MCF 10A (cell line): ENCODE measurements at places on chromosomes 3 and 15. TPM values are rescaled to one million over a fixed set of nuclear protein-coding genes. Genes with fewer than 3 reads are reported as not detected.

FBLN2 gene
- total RNA-seq, result not detected in 2 replicates

CERS3 gene
- not detected in 2 replicates for total RNA-seq

DOCK3 gene
- 0.14 and 0.34 TPM in 2 replicates for total RNA-seq

SPRED1 gene
- total RNA-seq, result 26.4 and 28.1 TPM in 2 replicates

SERPINI1 gene
- 2.5 and 2.6 TPM in 2 replicates for total RNA-seq

COL6A5 gene
- not detected in 2 replicates for total RNA-seq

MESP2 gene
- total RNA-seq, result not detected in 2 replicates

TGM5 gene
- total RNA-seq, result 0.12 TPM in 1 of 2 replicates, not detected in the other

ZMYND10 gene
- total RNA-seq, result 0.68 and 1.0 TPM in 2 replicates

DGKG gene
- not detected in 2 replicates for total RNA-seq

ZFAND6 gene
- 57.6 and 59.5 TPM in 2 replicates for total RNA-seq

MB21D2 gene
- total RNA-seq, result 3.6 and 4.4 TPM in 2 replicates

GRCh38 chr15:101310161-101310480 lies 15.1 kb upstream of the SNRPA1 start:
- no peak for DNase-seq

DNA sequence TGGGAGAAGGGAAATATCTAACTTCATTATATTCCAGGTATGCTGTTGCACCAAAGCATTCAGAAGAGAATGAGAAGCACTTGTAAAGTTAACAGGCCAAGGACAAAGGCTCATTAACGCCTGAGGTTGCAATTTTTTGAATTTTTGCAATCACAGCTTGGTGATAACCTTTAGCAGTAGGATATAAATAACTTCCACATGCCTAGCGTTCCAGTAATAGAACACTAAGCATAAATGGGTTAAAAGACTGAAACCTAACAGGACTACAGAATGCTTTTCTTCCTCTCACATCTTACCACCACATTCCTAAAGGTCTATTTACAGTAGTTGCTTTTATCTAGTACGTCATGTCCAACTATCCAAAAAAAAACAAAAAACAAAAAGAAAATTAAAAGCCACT lies 57.4 kb upstream of the IMPG2 start:
- DNase-seq, result no peak

DNA sequence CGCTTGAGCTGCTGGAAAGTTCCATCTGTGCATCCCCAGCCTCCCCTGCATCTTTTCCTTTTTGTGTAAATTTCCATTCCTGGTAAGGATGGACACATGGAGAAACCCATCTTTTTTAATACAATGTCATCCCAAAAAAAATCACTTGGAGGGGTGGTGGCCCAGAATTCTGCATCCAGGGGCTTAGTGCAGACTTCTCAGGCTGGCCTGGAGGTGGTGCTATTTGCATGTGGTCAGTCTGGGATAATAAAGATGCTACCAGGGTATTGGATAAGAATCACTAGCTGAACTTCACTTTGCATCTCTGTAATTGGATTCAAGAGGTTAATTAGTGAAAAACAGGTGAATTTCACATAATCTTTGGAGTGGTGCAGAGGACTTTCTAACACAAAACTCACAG lies 1.8 kb upstream of the ZSCAN2 start:
- DNase-seq, result peak; percentile 58

GRCh38 chr3:5828251-5828650 lies 640.7 kb downstream of the EDEM1 start:
- DNase-seq, result no peak

GRCh38 chr3:189902230-189903186 lies 218.2 kb downstream of the P3H2 start:
- DNase-seq, result no peak

DNA sequence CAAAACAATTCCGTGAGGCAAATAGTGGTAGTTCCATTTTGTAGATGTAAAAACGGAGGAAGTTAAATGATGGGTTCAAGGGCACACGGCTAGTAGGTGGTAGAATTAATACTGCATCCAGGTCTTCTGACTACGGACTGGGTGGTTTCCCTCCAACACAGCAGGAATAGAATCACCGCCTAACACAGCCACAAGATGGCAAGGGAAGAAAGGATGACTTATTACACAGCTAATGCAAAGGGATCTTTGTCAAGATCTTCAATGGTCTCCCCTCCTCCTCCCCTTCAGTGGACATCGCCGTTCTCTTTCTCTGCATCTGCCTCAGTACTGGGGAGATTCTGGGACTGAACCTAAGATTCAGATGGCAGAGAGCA lies 524 bp upstream of the TOPBP1 start:
- peak; percentile 41 for DNase-seq

DNA sequence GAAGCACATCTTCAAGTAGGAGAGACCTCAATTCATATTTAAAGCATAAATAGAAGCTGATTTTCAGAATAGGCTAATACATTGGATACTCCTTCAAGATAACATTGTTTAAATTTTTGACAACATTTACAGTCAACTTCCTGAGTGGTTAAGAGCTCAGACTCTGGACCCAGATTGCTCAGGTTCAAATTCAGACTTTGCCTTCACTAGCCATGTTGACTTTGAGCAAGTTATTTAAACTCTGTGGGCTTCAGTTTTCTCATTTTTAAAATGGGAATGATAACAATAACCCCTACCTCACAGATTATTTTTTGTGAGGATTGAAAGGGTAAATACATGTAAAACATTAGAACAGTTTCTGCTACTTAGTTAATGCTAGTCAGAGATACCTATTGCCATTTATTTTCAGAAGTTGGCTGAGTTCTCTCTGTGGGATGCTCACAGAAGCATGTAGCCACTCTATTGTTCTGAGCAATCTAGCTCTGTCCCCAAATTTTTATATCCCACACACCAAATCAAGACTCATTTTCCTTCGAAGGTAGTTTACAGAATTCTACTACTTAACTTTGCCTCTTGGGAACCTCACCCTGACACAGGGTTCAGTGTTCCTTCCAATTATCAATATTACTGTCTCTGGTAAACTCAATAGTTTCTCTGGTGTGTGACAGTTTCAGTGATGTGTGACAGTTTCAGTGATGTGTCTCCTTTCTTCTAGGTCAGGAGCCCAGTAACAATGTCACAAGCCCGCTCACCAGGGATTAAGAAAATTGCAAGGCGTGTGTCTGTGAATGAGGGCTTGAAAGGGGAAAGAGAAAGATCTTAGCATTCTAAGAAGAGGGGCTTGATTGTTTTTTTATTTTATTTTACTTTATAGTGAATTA lies 79.4 kb upstream of the OSTN start:
- DNase-seq, result no peak

- no peak for DNase-seq
These were observed 41.2 kb upstream of the XCR1 start for GRCh38 chr3:46068501-46068900.

GRCh38 chr3:179068779-179069530 lies 2.7 kb downstream of the ZMAT3 start:
- peak; percentile 47 for DNase-seq

- no peak for DNase-seq
These were observed 30.9 kb upstream of the MUC13 start for GRCh38 chr3:124965413-124965812.

- no peak for DNase-seq
These were observed 4.2 kb upstream of the CCR2 start for GRCh38 chr3:46349484-46350261.

GRCh38 chr15:64251121-64251520 lies 88.3 kb upstream of the PPIB start:
- DNase-seq, result no peak

DNA sequence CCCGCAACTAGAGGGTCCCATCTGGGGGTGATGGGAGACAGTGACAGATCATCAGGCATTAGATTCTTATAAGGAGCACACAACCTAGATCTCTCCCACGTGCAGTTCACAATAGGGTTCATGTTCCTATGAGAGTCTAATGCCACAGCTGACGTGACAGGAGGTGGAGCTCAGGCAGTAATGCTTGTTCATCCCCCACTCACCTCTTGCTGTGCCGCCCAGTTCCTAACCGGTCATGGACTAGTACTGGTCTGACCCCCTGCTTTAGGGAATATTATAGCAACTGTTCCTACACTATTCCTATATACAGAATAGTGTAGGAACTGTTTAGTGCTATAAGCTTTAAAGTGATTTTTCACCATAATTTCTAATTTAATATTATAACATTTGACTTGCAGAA lies 128.1 kb upstream of the AZI2 start:
- no peak for DNase-seq

DNA sequence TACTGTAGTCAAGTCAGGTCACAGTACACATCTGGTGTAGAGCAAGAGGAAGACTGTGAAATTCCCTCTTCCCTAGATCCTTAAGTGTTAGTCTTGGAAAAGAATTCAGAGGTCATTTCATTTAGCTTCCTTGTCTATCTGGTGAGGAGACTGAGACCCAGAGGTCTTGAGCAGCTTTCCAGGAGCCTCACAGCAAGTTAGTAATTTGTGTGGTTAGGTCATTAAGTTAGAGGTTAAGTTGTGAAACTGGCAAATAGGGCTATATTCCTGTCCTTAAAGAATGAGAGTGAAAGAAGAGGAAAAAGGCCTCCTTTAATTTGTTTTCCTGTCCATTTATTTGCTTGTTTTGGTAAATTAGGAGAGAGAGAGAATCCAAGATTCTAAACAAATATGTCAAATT lies 9.0 kb downstream of the PODXL2 start:
- DNase-seq, result no peak

GRCh38 chr15:90679959-90680358 lies 37.2 kb upstream of the BLM start:
- DNase-seq, result peak; percentile 59

GRCh38 chr3:123871946-123872345 lies 12.2 kb downstream of the MYLK start:
- peak; percentile 48 for DNase-seq

- no peak for DNase-seq
These were observed 267.4 kb upstream of the GADL1 start for GRCh38 chr3:31161889-31162288.

DNA sequence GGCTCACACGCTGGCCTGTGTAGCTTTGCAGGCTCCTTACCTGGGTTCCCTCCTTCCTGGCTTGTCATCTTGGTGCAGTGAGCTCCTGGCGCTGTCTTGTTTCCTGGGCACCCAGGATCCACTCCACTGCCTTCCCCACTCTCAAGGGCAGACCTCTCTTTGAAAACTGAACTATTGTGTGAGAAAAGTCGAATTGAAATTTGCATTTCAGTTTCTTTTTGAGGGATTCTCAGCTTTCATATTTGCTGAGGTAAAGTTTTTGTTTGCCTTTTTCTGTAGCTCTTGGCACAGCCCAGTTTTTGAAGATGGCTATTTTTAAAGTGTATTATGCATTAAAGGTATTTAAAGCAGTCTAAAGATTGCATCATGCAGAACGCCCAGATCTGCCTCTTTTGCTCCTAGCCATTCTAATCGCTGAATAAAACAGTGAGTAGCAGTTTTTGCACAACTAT lies 70.1 kb downstream of the CCK start:
- peak; percentile 24 for DNase-seq

GRCh38 chr3:73605412-73605811 lies 19.3 kb downstream of the PDZRN3 start:
- DNase-seq, result no peak

GRCh38 chr3:26623419-26624208 lies 1.0 kb downstream of the LRRC3B start:
- DNase-seq, result no peak

DNA sequence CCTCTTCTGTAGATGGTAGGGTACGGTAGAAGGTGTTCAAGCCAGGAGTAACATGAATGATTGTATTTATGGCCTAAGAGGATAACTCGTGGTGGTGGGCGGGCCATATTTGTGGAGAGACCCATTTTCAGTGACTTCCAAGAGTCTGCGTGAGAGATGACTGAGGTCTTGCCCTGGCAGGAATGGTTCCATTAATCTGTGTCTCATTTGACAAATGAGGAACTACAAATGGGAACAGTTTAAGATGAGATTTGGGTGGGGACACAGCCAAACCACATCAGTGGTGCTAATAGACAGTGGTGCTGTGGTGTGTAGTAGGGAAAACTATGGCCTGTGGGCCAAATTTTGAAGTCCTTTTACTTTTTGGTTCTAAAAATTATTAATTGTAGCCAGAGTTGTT lies 47.1 kb downstream of the FLNB start:
- DNase-seq, result no peak

DNA sequence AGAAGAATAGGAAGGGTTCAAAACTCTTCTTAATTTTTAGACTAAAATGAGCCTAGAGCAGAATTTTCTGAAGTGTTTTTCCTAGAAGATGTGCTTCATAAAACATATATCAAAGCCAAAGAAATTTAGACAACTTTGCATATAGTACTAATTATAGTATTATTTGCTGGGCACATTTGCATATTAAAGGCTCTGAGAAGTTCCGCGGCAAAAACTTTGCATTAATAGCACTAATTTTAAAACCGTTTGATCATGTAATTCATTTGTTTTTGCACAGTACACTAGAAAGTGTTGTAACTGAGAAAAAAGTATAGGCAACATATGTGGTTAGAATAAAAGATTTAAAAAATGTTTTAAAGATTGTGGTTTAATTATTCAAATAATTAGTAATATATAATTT lies 412.0 kb upstream of the NR2F2 start:
- DNase-seq, result no peak

- DNase-seq, result no peak
These were observed 16.4 kb downstream of the PLEKHO2 start for GRCh38 chr15:64858021-64858575.

GRCh38 chr3:171178714-171179113 lies 152.2 kb upstream of the SLC2A2 start:
- DNase-seq, result no peak

DNA sequence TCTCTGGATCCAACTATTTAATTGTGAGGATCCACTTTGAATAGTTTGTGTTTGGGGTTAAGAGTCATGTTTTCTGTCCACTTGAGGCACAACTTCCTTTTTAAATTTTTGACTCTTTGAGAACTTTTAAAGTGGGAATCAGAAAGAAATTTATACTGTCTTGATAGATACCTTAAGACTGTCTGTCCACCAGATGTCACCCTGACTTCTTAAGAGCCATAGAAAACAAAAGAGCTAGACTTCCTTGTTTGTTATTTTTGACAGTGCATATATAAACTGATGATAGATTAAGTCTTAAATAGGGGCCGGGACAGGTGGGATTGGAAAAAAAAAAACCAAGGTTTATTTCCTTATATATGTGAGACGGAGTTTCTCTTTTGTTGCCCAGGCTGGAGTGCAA lies 52.1 kb upstream of the WDR72 start:
- peak; percentile 34 for DNase-seq

DNA sequence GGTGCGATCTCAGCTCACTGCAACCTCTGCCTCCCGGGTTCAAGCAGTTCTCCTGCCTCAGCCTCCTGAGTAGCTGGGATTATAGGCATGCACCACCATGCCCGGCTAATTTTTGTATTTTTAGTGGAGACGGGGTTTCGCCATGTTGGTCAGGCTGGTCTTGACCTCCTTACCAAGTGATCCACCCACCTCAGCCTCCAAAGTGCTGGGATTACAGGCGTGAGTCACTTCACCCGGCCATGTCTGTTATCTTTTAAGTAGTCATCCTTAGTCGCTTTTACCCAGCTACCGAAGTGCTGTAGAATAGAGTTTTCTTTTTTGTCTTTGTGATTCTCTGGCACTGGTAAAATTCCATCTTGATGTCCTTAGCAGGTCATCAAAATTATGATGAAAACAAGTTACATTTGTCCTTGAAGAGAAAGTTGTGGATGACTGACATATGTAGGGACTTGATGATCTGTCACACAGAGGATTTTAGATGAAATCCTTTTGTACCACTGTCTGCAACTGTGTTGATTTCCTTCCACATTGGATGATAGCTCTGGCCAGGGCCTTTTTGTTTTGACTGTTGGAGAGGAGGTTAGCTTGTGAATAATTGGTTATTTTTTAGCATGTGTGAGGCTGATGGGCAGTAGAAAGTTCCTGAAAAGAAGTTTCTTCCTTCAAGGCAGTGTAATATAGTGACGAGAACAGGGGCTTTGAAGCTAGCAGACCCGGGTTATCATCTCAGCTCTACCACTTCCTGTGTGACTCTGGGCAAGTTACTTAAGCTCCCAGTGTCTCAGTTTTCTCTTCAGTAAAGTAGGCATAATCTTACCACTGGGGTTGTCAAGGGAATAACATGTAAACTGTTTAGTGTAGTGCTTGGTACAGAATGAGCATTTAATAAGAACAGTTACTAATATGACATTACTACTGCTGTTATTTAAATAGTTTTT lies 18.8 kb downstream of the ATG7 start:
- peak; percentile 56 for DNase-seq
